ENCODE measurements at places on chromosomes 1 and 21.

GRCh38 chr1:172442404-172442803, 1.5 kb downstream of the PIGC start:
- no peak for DNase-seq

DNA sequence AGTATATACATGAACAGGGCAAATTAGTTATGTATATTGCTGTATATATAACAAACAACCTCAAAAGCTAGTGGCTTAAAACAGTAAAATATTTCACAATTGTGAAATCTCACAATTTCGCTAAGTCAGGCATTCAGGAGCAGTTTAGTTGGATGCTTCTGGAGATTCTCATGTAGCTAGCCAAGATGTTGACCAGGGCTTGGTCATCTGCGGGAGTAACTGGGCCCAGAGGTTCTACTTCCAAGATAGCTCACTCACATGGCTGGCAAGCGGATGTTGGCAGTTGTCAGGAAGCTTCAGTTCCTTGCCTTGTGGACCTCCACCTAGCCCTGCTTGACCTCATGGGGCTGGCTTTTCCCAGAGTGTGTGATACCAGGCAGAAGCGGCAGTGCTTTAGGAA, 95.6 kb downstream of the TTC3 start:
- DNase-seq: no peak

GRCh38 chr1:206075786-206076755, 23.1 kb downstream of the RHEX start:
- no peak for DNase-seq

GRCh38 chr21:25464275-25464674, 143.0 kb downstream of the MRPL39 start:
- DNase-seq: no peak

- no peak for DNase-seq
These were observed 410.1 kb downstream of the OMA1 start for GRCh38 chr1:58136387-58136786.

GRCh38 chr1:50966991-50967390, 3.1 kb upstream of the CDKN2C start:
- DNase-seq: no peak

DNA sequence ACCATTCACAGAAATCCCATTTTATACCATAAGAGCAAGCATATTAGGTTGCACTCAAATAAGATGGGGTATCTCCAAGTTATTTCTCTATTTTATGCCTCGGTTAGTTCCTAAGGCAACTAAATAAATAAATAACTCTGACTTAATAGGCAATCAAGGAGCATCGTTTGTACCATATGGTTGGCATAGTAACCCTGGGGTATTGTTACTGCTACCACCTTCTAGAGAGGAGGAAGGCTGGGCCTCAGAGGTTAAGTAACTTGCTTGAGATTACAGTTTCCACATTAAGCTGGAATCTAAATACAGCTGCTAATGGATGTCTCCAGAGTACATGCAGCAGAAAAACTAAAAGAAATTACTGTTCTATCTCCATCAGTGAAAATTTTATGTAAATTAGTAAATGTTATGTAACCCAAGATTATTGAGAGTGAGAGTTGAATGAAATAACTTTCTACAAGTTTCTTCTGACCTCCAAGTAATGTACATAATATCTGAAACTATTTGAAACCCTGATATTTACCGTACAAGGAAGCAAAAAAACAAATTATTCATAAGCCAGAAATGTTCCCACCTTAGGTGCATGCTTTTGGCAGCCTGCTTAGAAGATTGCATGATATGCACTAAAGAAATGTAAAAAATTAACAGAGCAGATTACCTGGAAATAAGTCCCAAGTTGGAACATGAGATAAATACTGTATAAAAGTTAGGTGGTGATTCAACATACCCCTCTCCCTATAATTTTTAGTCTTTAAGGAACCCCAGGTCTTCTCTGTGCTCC, 127.0 kb downstream of the CRB1 start:
- DNase-seq: no peak

GRCh38 chr1:37616330-37616729, 18.4 kb downstream of the RSPO1 start:
- DNase-seq: no peak

GRCh38 chr1:178926046-178926445, 55.2 kb upstream of the ANGPTL1 start:
- no peak for DNase-seq

DNA sequence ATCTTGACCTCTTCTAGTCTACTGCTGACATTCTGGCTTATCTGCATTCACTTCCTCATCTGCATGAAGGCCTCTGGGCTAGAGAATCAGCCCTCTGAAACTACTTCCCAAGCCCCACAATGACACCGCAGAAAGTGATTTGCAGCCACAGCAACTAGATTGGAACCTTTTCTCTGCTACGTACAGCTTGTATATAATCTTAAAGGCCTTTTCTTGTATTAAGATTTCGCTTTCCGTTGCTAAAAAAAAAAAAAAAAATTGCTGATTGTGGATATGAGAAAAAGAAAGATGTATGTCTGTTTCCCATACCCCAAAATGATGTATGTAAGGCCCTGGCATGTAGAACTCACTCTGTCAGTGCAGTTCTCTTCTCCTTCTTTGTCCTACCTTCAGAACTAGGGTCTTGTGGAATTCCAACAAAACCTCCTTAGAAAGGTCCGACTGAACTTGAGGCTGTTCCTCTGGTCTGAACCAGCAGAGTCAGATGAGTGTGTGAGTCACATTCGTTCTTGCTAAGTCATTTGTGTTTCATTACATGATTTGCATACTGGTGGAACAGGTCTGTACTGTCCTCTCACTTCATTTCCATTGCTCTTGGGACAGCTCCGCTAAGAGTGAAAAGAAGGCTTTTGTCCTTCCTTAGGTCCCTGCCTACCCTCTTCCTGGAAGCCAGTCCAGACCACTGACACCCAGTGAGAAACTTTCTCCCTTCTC, 62.7 kb downstream of the PLPP3 start:
- DNase-seq: no peak

GRCh38 chr1:22117851-22118250, 25.0 kb downstream of the WNT4 start:
- DNase-seq: no peak

GRCh38 chr1:46194641-46195193, 3.5 kb downstream of the POMGNT1 start:
- DNase-seq: no peak

- no peak for DNase-seq
These were observed 123.7 kb upstream of the PROX1 start for GRCh38 chr1:213864091-213864490.

GRCh38 chr21:14862794-14863720, 201.7 kb downstream of the NRIP1 start:
- no peak for DNase-seq

- DNase-seq: no peak
These were observed 24.7 kb upstream of the ADGRB2 start for GRCh38 chr1:31788825-31789256.

DNA sequence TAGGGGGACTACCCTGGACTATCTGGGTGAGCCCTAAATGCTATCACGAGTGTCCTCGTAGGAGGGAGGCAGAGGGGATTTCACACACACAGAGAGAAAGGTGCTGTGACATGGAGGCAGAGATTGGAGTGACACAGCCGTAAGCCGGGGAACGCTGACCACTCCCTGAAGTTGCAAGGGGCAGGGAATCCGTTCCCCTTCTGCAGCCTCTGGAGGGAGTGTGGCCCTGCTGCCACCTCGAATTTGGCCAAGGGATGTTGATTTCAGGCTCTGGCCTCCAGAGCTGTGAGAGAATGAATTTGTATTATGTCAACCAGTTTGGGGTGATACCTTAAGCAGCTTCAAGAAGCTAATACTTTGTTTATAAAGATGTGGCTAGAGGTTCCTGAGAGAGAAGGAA, 137.7 kb downstream of the ACTL8 start:
- no peak for DNase-seq

GRCh38 chr1:60906039-60906438, 176.3 kb upstream of the NFIA start:
- DNase-seq: no peak

DNA sequence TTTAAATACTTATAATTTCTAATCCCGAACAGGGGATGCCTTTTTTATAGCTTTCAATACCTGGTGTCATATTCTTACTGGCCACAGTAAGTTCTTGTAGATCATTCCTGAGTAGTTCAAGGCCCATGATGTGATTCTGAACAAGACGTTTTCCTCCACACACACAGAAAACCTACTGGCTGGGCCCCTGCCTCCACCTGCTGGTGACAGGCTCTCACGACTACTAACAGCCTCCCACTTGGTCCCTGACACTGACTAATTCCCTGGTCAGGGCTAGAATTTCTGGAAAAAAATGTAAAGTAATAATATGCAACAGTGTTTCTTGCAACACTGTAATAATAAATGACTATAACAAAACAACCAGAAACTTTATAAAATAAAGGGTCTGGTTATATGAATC, 50.4 kb upstream of the RIPK4 start:
- DNase-seq: no peak
